Thoracic aorta (tissue), 2 donors: ENCODE measurements at places on chromosomes 7 and 10. TPM values are rescaled to one million over a fixed set of nuclear protein-coding genes. Genes with fewer than 3 reads are reported as not detected.

DNA sequence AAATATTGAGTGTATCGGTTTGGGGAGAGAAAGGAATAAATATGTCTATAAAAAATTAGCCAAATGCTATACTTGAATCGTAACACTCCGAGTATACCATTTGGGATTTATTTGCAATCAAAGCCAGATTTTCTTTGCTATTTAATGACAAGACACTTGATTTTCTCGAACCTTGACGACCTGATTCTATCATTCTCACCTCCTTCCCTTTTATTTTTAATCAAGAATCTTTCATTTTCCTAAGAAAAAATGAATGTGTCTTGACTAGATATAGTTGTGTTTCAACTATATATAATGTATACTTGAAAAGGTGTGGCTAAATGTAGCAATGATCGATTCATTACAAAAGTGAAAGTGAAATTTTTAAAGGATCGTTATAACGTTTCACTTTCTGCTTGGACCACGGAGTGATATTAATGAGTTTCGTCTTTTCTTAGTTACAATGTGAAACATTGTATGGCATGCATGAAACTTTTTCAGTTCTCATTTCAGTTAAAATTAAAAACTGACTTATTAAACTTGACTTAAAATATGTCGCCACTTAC lies 562 bp downstream of the NUB1 start:
- DNase-seq: no peak

DNA sequence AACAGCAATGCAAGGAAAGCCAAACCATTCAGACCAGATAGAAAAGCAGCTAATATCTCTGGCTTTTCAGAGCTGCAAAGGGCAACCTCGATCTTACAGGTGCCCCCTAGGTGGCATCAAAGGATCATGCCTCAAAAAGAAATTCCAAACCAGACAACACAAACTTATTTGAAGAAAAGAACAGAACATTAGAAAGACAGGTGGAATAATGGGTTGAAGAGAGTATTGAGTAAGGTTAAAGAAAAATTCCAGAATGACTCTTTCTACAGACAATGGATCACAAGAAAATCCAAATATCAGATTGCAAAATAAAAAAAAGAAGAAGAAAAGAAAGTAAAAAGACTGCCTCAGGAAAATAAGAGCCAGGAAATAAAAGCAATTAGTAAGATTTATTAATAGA lies 213.7 kb downstream of the ELMO1 start:
- no peak for DNase-seq

GRCh38 chr10:123389520-123389919 lies 235.3 kb downstream of the BUB3 start:
- no peak for DNase-seq

The TSPAN33 gene
- 14.1 TPM for total RNA-seq

The NPTX2 gene
- 55.7 TPM for total RNA-seq

- no peak for DNase-seq
Observed at GRCh38 chr7:107501593-107501992, 31.7 kb downstream of the GPR22 start.

The NUTM2D gene
- 11.8 TPM for total RNA-seq

DNA sequence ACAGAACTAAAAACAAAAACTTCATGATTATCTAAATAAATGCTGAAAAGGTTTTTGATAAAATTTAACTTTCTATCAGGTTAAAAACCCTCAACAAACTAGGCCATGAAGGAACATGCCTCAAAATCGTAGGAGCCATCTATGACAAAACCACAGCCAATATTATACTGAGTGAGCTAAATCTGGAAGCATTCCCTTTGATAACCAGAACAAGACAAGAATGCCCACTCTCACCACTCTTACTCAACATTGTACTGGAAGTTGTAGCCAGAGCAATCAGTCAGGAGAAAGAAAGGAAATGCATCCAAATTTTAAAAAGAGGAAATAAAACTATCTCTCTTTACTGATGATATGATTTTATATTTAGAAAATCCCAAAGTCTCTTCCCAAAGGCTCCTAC lies 228.7 kb downstream of the CHRM2 start:
- DNase-seq: no peak

GRCh38 chr7:158818325-158819213 lies 10.7 kb downstream of the ESYT2 start:
- DNase-seq: peak; percentile 80

The ADRB1 gene
- 0.42 TPM for total RNA-seq

The TMEM140 gene
- total RNA-seq: 20.6 TPM

- no peak for DNase-seq
Observed at GRCh38 chr7:100895956-100896731, 456 bp upstream of the ACHE start.

The PSMA2 gene
- total RNA-seq: 30.2 TPM

GRCh38 chr7:130982160-130982638 lies 248.2 kb upstream of the KLF14 start:
- DNase-seq: no peak

The KCP gene
- total RNA-seq: 2.0 TPM

The OR13A1 gene
- 0.85 TPM for total RNA-seq

The FOXI2 gene
- total RNA-seq: 0.78 TPM

DNA sequence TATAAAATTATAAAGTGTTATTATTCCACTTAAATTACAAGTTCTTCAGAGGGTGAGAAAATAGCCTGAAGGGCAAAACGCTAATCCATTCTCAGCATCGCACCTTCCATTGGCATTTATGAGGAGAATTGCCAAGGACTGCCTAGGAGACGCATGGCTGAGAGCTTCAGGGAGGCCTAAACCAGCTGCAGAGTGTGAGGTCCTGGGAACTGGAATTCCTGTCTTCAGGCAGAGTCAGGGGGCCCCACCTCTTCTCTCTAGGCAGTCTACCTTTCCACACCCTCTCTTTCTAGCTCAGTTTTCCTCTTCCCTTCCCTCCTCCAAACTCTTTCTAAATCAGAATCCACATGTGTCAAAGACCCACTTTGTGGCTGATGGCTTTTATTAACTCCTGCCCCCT lies 35.3 kb downstream of the LRRC72 start:
- no peak for DNase-seq

DNA sequence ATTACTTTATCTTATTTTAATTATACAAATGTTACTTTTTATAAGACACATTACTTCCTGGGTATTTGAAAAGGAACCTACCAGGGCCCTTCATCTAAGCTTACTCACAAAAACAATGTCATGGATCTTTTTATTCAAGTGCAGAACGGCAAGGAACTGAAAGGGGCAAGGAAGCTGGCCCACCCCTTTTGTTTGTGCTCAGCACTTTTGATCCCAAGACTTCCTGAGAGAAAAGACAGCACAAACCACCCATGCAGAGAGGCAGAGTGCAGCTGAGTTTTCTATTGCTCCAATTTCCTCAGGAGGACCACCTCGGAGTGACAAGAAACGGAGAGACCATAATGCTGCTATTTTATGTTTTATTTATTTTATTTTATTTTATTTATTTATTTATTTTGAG lies 232.0 kb upstream of the NRP1 start:
- no peak for DNase-seq

DNA sequence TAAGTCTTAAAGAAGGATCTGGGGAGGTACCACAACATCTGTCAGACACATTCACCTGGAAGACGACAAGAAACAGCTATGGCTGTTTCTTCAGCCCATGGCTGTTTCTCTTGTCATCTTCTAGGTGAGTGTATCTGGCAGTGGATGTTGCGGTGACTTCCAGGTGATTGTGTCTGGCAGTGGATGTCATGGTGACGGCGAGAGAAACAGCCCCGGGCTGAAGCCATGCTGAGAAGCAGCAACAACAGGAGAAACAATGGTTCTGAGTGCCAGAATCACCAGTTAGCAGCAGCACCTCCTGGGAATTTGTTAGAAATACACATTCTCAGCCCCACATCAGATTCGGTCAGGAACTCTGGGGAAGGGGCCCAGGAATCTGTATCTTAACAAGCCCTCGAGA lies 68.6 kb upstream of the SYPL1 start:
- DNase-seq: no peak
